Right ventricle myocardium inferior (tissue), 1 donor: ENCODE measurements at places on chromosomes 2 and 18.

DNA sequence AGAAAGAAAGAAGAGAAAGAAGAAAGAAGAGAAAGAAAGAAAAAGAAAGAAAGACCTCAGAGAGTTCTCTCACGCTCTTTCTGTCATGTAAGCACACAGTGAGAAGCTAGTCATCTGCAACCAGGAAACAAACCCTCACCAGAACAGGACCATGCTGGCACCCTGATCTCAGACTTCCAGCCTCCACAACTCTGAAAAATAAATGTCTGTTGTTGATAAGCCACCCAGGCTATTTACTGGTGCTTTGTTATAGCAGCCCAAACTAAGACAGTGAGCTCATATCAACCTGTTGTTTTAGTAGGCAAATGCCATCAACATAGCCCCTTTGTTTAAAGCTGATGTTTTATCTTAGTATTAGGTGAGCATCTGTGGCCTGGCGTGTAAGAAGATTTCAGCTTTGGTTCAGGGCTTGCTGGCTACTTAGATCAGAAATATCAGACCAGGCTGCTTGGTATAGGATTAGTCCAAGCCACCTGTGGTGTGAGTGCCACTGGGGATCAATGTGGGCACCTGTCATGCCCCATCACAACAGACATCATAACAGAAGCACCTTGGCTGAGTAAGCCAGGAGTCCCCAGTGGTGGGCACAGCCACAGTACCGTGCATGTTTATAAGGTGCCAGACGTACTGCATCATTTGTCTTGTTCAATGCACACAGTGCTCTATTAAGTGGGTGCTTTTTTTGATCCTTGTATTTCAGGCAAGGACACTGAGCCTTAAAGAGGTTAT is 94.4 kb downstream of the LBH start:
- no peak for DNase-seq

DNA sequence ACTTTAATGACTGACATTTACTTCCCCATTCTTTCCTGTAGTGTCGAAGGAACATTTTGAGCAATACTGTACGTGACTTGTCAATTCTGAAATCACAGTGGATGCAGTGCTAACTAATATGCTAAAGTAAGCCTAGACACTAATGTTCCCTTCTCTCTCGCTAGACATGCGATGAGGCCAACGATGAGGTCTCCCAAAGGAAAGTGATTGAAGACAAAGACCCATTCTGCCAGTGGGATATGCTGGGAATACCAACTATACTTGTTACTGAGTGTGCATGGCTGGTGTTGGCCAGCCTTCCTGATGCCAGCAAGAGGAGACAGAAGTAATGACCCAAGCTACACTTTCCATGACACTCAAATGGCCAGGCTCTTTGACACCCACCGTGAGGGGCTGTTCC is 2.5 kb upstream of the SERPINE2 start:
- no peak for DNase-seq

DNA sequence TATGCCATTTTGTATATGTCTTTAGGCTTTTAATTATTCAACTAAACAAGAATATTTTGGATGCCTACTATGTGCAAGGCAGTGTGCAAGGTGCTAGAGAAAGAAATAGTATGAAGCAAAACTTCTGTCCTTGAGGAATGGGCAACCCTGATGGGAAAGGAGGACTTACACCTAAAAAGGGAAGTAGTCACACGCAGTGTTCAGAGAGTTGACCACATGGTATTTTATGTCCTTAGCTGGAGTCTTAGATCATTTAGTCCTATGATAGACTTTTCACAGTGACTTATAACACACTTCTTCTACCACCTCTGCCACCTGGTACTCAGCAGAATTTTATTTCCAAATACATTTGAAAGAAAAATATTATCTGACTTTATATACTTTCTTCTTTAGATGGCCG is 291.6 kb downstream of the PLCL1 start:
- no peak for DNase-seq

- DNase-seq: no peak
These were observed 304.7 kb upstream of the TMEFF2 start for GRCh38 chr2:192499476-192499875.

GRCh38 chr2:69718338-69718965 is 23.5 kb upstream of the ANXA4 start:
- no peak for DNase-seq

DNA sequence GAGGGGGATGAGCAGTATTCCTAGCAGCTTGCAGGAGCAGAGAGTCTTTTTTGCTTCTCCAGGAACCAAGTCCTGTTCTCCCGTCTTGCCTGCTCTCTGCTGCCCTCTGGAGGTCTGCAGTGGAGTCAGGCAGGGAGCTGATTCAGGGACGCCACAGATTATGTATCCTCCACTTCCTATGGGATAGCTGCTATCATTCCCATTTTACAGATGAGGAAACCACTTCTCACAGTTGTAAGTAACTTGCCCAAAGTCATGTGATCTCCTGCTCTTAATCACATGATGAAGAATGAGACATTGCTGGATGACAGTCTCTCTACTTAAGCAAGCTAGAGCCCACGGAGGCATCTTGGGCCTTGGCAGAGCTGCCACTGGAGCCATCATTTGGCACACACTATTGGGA is 8.3 kb downstream of the SLC4A5 start:
- peak; percentile 78 for DNase-seq

- DNase-seq: no peak
These were observed 263.9 kb downstream of the NCKAP5 start for GRCh38 chr2:133304344-133304743.

GRCh38 chr18:45666520-45666919 is 51.2 kb downstream of the SLC14A2 start:
- no peak for DNase-seq

GRCh38 chr18:40687399-40687798 is 1267.6 kb upstream of the PIK3C3 start:
- no peak for DNase-seq

DNA sequence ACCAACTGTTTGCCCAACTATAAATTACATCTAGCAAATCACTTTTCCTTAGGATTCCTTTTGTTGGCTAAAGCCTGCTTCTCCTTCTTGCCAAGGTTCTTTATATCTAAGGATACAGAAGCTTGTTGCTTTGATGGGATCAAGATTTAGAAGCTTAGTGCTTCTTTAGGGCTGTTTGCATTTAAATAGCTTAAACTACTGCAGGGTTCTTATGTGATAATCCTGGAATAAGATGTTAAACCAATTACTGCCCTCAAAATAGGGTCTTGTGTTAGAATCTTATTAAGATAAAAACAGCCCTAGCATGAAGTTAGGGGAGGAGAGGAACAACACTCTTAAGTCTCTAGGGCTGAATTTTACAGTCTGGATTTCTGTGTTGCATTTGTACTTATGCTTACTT is 64.2 kb downstream of the KIF5C start:
- no peak for DNase-seq

DNA sequence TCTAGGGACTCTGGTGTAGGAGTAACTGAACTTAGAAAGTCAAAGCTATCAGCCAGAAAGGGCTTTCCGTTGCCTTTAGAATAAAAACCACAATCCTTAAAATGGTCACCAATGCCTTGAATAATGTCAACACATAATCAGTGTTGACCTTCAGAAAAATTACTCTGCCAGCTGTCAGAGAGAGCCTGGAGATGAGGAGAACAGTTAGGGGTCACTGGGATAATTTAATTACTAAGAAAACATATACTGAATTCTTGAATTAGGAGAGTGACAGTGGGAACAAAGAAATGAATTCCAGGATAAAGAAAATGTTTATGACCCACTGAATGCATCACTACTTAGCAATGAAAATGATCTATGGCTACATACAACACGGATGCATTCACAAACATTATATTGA is 23.4 kb upstream of the UGP2 start:
- no peak for DNase-seq

DNA sequence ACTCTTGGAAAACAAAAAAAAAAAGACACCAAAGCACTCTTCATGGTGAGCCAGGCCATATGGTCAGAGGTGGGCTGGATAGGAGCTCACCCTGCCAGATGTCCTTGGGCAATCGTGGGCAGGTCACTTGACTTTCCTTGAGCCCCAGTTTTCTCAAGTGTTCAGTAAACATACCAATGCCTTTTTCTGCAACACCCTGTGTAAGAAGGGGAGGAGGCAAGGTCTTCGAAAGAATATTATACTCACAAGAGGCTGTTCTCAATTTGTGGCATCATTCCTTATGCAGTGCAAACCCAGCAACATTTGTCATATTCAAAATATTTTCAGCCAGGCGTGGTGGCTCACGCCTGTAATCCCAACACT is 22.9 kb upstream of the TMEM87B start:
- no peak for DNase-seq

- DNase-seq: no peak
These were observed 437.5 kb downstream of the NR4A2 start for GRCh38 chr2:155895016-155895415.
